ENCODE measurements at places on chromosomes 2 and 18. TPM values are rescaled to one million over a fixed set of nuclear protein-coding genes. Genes with fewer than 3 reads are reported as not detected.

Gene COL4A3
- 0.32 TPM for total RNA-seq

Gene CROCC2
- not detected for total RNA-seq

Gene SPR
- 7.1 TPM for total RNA-seq

Gene POTEJ
- total RNA-seq, result not detected

Gene TUBB8B
- total RNA-seq, result not detected

Gene NAB1
- 53.6 TPM for total RNA-seq
